ENCODE measurements at places on chromosomes 7 and 10.

DNA sequence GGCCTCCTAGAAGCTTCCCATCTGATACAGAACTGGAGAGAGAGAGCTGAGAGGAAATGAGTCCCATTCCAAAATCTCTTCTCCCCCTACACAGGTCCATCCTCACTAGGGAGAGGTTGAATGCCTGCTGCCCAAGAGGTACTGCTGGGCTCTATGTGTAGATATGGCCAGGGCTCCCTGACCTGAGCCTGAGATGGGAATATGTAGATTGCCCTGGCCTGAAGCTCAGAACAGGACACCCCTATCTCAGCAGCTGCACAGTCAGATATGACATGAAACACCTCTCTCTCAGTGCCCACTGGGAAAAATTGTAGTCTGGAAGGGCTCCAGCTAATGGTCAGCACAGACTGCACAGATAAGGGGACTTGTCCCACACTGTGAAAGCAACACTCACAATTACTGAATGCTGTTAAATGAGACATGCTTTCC lies 3.1 kb upstream of the IFIT1B start:
- no peaks in the 10 kb centered on the region for H3K36me3 ChIP-seq
- H3K4me1 ChIP-seq: peaks cover 2% of the 10 kb centered on the region
- H3K27ac ChIP-seq: no peak overlapping the region

GRCh38 chr10:30080161-30080560 lies 20.8 kb upstream of the JCAD start:
- H3K4me3 ChIP-seq: no peak overlapping the region
- DNase-seq: peak; percentile 28
- no peaks in the 10 kb centered on the region for H3K27me3 ChIP-seq
- H3K27ac ChIP-seq: no peak overlapping the region

- H3K27me3 ChIP-seq: no peaks in the 10 kb centered on the region
- H3K4me1 ChIP-seq: peaks cover 22% of the 10 kb centered on the region
- H3K36me3 ChIP-seq: no peaks in the 10 kb centered on the region
- peak; percentile 37 for DNase-seq
- H3K27ac ChIP-seq: no peak overlapping the region
Observed at GRCh38 chr10:103853428-103854264, 1.7 kb downstream of the SH3PXD2A start.

- H3K36me3 ChIP-seq: no peaks in the 10 kb centered on the region
- no peak for DNase-seq
- no peak overlapping the region for H3K4me3 ChIP-seq
- no peak overlapping the region for H3K27ac ChIP-seq
- peaks cover 2% of the 10 kb centered on the region for H3K4me1 ChIP-seq
Observed at GRCh38 chr7:110831419-110831818, 259.5 kb upstream of the LRRN3 start.

DNA sequence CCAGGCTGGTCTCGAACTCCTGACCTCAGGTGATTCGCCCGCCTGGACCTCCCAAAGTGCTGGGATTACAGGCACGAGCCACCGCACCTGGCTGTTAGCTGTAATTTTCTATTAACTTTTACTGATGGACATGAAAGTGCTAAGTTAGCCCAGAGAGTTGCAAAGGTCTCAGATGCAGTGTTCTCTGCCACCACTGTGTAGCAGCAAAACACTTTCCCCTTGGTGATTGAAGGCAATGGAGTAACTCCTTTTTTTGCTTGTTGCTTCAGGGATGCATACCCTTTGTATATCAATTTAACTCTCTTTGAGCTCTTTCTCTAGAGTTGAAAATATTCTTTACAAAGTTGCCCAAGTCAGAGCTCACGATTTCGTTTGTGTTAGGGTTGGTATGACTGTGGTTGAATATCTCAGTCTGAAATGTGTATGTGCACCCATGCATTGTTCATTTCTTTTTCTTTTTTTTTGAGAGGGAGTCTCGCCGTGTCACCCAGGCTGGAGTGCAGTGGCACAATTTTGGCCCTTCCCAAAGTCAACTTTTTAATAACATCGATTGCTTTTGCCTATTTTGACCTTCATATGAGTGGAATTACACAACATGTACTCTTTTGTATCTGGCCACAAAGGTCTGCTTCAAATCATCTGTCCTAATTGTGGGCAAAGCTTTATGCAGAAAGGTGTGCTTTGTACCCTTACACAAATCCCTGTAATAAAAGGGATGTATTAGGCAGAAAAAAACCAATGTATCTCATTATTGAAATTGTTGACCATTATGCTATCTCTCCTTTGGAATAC lies 52.6 kb downstream of the GTF2I start:
- H3K27me3 ChIP-seq: no peaks in the 10 kb centered on the region
- H3K27ac ChIP-seq: no peak overlapping the region
- H3K36me3 ChIP-seq: peaks cover 100% of the 10 kb centered on the region

- no peaks in the 10 kb centered on the region for H3K27me3 ChIP-seq
- no peaks in the 10 kb centered on the region for H3K36me3 ChIP-seq
- no peak overlapping the region for H3K27ac ChIP-seq
Observed at GRCh38 chr10:95289003-95289920, 1.5 kb downstream of the PDLIM1 start.

- H3K27ac ChIP-seq: no peak overlapping the region
- H3K36me3 ChIP-seq: no peaks in the 10 kb centered on the region
- no peaks in the 10 kb centered on the region for H3K27me3 ChIP-seq
- no peak overlapping the region for H3K4me3 ChIP-seq
- H3K4me1 ChIP-seq: peaks cover 10% of the 10 kb centered on the region
Observed at GRCh38 chr10:12405342-12406320, 56.3 kb downstream of the CAMK1D start.

DNA sequence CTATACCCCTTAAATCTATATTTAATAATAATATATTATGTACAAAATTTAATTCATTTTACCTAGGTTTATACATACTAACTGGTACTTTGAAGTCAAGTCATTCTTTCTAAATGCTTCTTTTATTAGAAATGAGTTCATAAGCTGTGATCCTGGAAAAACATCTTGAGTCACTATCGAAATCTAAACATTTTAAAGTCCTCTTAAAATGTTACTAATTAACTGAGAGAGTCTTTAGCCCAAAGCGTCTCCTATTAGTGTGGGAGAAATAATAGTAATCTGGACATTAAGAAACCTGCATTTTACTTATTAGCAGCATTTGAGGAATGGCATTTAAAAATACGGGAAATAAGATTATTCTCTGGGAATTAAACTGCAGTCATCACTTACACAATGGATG lies 142.7 kb downstream of the CTNNA3 start:
- no peaks in the 10 kb centered on the region for H3K36me3 ChIP-seq
- peaks cover 6% of the 10 kb centered on the region for H3K4me1 ChIP-seq

DNA sequence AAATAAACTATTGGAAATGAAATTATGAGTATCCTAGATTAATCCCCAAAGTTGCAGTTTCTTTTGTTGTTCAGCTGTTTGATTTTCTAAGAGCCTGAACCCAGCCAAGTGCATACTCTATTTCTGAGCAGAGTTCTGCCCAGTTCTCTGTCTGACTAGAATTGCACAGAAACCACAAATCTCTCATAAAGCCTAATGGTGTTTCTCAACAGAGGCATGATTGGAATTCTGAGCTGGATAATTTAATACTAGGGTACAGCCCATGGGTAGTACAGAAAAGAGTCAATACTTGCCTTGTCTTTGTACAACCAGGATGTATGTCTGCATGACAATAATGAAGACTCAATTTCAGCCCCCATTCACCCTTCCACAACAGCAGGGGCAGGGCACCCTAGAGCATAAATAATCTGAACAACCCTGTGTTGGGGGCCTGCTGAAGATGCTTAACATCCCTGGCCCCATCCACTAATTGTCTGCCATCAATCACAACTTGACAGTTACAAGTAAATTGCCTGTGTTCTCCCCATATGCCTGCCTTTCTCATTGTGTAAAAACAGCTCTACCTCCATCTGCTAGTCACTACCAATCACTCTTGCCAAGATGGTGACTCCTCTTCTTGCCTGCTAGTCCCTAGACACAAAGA lies 114.4 kb downstream of the NPSR1 start:
- H3K4me1 ChIP-seq: no peaks in the 10 kb centered on the region
- no peak for DNase-seq
- no peaks in the 10 kb centered on the region for H3K36me3 ChIP-seq
- H3K27ac ChIP-seq: no peak overlapping the region
- H3K4me3 ChIP-seq: no peak overlapping the region

GRCh38 chr7:77258014-77258413 lies 58.4 kb upstream of the FGL2 start:
- no peaks in the 10 kb centered on the region for H3K36me3 ChIP-seq
- H3K4me1 ChIP-seq: peaks cover 1% of the 10 kb centered on the region

DNA sequence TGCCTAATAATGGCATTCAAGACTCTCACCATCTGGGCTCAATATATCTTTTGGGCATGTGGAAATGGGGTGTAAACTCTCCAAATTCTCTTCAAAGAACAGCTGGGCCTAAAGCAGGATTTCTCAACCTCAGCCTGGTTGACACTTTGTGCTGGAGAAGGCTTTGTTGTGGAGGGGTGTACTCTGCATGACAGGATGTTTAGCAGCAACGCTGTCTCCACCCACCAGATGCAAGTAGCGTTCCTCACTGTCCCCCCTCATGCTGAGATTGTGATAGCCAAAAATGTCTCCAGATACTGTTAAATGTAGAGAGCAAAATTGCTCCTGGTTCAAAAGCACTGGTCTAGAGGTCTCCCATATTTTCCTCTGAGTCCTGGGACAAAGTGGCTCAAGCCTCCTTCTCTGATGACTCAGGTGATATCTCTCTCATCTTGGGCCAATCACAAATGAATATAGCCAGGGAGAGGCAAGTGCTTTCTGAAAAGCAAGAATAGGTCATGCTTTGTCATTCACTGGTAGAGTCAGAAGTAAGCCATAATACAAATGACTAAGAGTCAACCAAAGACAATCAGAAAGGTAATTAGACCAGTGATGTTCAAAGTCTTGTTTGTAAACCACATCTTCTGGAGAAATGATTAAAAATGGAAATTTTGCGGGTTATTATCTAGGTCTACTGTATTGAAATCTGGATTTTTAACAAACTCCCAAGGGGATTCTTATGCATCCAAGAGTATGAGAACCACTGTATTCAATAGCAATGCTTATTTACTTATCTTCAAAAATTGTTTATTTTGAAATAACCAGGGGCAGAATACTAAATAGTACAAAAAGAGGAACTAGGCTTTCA lies 330.8 kb downstream of the PTEN start:
- H3K4me1 ChIP-seq: no peaks in the 10 kb centered on the region
- H3K27me3 ChIP-seq: no peaks in the 10 kb centered on the region
- H3K27ac ChIP-seq: no peak overlapping the region
- DNase-seq: no peak
- no peak overlapping the region for H3K4me3 ChIP-seq

DNA sequence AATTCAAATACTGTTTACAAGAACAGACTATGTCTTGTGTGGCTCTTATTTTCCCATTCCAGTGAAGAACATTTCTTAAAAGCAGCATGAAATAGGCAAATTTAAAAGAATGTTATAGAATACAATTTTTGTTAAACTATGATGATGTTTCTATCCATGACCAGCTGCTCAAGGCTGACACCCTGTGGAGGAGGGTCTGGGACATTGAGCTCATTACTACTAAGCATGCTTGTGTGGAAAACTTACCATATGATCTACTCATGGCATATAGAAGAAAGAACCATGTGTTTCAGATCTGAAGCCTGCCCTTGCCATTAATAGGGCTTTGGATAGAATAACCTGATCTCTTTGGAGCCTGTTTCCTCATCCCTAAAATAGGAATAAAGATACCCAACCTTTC lies 125.0 kb downstream of the FOXP2 start:
- H3K36me3 ChIP-seq: no peaks in the 10 kb centered on the region
- H3K4me3 ChIP-seq: no peak overlapping the region
- no peaks in the 10 kb centered on the region for H3K27me3 ChIP-seq
- peak; percentile 18 for DNase-seq
- no peak overlapping the region for H3K27ac ChIP-seq

DNA sequence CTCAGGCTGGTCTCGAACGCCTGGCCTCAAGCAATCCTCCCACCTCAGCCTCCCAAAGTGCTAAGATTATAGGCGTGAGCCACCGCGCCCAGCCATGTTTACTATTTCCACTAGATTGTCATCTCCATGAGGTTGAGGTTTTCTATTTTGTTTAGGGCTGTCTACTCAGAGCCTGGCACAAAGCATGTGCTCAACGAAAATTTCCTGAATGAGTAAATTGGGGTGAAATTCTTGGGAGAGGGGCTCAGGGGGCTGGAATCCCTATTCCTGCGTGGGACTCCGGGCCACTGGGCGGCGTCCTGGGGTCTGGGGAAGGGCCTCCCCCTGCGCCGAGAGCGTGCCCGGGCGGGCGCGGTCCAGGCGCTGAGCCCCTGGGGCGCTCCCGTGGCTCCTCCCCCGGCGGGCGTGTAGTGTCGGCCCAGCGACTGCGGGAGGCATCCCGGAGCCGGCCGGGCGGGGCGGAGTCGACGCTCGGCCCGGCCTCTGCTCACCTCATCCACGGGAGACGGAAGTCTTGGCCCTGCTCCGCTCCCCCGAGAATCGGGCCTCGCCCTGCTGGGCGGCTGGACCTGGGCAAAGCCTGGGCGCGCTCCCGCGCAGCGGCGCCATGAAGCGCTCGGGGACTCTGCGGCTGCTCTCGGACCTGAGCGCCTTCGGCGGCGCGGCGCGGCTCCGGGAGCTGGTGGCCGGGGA lies at the start of gene HPS6:
TSS of gene HPS6 (plus strand) at position 482 of the 693 bp plus-strand sequence. CDS start at position 608, 126 bp downstream.
- H3K27me3 ChIP-seq: no peaks in the 10 kb centered on the region
- peaks cover 19% of the 10 kb centered on the region for H3K4me1 ChIP-seq
- peak within 1 kb of the TSS; percentile 90 for H3K4me3 ChIP-seq
- H3K36me3 ChIP-seq: peaks cover 33% of the 10 kb centered on the region
- peak; percentile 89 for DNase-seq

GRCh38 chr7:106177738-106178592 lies 65.9 kb upstream of the SYPL1 start:
- H3K27ac ChIP-seq: no peak overlapping the region
- peaks cover 7% of the 10 kb centered on the region for H3K4me1 ChIP-seq
- DNase-seq: no peak
- H3K27me3 ChIP-seq: peaks cover 7% of the 10 kb centered on the region
- H3K4me3 ChIP-seq: no peak overlapping the region

DNA sequence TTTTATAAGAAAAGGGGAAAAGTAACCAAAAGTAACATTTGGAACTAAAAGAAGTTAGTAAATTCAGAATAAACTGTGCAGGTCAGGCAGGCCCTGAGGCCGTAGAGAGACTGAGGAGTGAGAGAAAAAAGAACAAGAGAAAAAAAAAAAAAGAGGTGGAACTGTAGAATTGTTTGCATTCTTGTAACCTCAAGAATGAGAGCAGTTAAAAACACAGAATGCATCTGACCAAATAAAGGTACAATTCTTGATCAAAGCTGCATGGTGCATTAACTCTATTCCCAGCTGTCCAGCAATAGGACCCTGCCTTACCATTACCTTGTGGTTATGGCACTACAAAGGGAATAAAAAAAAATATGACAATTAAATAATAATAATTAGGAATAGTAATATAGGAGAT lies 170.1 kb upstream of the SEMA3A start:
- H3K27me3 ChIP-seq: no peaks in the 10 kb centered on the region
- H3K4me1 ChIP-seq: no peaks in the 10 kb centered on the region
- H3K27ac ChIP-seq: no peak overlapping the region
- DNase-seq: peak; percentile 20

Measured in mesenchymal stem cell (in vitro differentiated cells and primary cell).